MCF 10A (cell line): ENCODE measurements at places on chromosomes 3 and 15.
A peak's percentile ranks its signal among the peaks of the same experiment; 100 is the strongest.

DNA sequence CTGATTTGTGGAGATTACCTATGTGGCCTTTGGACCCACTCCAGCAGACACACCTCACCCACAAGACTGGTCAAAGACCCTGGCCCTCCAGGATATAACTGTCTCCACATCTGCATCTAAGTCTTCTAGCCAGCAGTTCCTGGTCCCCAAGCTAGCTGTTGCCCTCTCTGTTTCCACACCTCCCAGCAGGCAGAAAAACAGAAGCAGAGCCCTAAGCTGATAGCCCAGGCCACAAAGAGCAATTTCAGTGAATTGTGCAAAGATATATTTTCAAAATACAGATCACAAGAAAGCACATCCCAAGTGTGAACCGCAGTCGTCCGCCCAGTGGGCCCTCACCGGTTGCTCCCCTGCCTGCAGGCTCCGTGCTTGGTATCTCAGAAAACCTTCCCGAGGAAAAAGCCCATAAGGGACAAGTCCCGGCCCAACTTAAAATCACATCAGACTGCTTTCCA, 2.6 kb downstream of the TNIK start:
- no peak for DNase-seq

DNA sequence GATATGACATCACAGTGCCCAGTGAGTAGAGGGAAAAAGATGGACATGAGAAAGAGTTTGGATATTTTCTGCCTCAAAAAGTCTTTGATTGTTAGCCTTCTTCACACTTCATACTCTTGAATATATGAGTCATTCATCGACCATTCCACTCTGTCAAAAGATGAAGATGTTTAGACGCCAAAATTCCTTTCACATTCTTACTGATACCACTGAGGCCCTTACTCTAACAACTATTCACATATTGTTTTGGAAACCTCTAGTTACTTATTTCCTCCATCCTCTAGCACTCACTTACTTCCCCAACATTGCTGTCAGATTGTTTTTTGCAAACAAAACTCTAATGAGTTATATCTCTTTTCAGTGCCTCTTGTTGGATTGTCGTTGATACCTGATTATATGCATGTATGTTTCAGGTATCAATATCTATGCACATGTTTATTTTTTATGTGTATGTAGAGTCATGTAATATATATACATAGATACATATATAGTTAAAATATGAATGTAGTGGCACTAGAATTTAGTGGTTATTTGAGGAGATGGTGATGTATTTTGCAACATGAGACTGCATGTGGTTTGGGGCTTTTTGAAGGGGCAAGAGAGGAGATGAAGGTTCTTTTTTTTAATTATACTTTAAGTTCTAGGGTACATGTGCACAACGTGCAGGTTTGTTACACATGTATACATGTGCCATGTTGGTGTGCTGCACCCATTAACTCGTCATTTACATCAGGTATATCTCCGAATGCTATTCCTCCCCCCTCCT, 40.0 kb upstream of the OR5H6 start:
- no peak for DNase-seq

- DNase-seq: no peak
These were observed 502.9 kb upstream of the THBS1 start for GRCh38 chr15:39078026-39078425.

- peak; percentile 56 for DNase-seq
These were observed 967.8 kb upstream of the CFAP20DC start for GRCh38 chr3:60017631-60018030.

GRCh38 chr15:58977887-58978286, 9.6 kb upstream of the RNF111 start:
- DNase-seq: no peak

GRCh38 chr3:69241769-69242168, 119.4 kb upstream of the LMOD3 start:
- DNase-seq: no peak

DNA sequence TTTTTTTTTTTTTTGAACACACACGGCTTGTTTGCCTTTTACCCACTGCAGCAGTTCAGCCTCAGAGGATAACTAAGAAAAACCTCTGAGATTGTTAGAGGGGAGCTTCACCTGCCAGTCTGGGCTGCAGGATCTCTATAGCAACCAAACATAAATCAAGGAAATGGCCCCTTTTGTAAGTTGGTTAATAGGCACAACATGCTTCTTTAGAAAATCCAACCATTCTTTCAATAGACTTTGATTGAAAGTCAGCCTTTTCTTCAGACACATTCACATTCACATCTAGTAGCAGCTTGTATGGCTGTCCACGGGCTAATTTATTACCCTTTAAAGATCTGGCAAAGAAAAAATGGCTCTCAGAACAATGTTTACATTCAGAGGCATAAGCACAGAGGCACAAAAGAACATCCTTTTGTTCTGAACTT, 136.6 kb upstream of the RARB start:
- no peak for DNase-seq

DNA sequence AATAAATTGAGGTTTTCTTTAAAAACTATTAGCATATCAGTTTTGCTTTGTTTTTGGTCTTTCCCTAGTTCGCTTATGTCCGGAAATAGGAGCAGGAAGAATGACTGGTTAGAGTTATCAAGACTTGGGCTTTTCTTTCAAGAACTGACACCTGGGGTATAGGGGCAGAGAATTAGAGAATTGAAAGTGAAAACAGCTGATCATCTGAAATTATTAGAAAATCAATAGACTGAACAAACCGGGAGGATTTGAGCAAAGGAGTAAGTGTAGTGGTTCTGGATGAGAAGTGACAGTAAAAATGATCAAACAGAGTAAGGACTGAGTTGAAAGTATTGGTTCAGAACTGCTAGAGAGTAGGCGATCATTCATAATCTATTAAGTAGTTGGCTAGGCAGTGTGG, 6.0 kb downstream of the MINDY2 start:
- no peak for DNase-seq

DNA sequence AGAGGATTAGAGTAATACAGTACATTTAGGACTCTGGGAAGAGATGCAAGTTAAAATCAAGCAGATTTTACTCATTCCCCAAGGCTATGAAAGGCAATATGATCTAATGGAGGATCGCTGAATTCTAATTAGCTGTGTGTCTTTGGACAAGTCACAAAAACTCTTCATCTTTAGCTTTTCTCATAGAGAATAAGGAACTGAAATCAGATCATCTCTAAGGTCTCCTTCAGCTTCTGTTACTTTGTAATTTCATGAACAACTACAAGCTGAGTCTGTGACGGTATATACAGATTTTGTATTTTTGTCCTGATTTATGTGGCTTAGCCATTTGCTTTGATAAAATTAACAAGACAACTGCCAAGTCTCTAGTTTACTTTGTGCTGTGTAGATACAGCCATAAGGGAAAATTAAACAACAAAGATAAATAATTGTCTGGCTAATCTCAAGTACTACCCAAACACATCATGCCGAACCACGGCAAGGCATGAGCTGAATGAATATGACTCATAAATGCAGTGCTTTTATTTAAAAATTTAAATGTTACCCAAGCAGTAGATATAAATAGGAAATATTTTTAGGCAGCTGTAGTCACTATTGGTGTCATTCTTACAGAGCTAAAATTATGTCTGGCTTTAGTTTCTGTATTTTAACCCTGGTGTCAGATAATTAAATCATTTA, 81.5 kb downstream of the GAP43 start:
- DNase-seq: no peak

DNA sequence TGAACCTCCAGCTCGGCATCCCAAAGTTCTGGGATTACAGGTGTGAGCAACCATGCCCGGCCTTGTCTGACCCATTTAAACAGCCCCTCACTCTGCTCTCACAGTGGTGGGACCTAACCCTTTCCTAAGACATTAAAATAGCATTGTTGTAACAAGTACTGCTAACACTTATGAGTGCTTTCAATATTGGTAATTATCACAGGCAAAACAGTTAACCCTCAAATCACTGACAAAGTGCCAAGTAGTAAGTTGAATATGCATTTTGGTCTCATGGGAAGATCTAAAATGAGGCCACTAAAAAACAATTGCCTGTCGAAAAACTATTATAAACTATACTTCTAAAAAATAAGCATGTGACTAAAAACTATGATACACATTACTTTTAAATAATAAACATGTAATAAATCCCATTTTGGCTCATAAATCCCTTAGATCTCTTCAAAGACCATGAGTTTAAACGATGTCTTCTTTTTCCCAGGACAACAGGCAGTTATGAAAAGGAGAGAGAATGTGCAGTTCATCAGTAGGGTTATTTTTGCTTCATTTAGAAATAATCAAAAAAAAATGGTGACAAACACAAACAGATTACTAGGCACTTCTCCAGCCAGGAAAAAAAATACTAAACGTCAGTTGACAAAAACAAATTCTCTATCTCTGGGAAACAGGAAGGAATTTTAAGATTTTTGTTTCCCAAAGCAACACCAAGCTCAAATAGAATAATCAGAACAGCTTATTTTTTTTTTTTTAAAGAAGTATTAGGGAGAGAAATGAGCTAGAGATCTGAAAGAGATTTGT, 95.4 kb downstream of the RFTN1 start:
- no peak for DNase-seq
